Glutamatergic neuron (in vitro differentiated cells): ENCODE measurements at places on chromosomes 11 and 22. TPM values are rescaled to one million over a fixed set of nuclear protein-coding genes. Genes with fewer than 3 reads are reported as not detected.

TNNI2 gene
- not detected for total RNA-seq

DNA sequence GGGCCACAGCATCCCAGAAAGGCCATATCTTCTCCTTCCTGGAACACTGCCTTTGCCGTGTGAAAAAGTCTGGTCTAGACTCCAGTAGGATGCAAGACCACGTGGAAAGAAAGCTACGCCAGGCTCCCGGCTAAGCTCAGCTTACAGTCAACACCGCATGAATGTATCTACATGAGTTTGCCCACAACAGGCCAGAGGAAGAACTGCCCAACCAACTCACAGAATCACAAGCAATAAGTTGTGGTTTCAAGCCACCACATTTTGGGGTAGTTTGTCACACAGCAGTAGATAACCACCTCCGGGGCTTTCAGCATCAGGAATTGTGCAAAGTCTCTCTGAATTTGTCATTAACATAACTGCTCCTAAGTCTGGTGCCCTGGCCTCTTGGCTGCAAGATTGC is 27.3 kb downstream of the HSPA8 start:
- DNase-seq, result no peak

MS4A15 gene
- total RNA-seq, result not detected

- DNase-seq, result no peak
These were observed 105.5 kb upstream of the PARVA start for GRCh38 chr11:12271826-12272366.

GLYAT gene
- not detected for total RNA-seq

MMP27 gene
- not detected for total RNA-seq

TRIM51G gene
- total RNA-seq, result not detected

- no peak for DNase-seq
These were observed 20.7 kb downstream of the ZBTB16 start for GRCh38 chr11:114080219-114080618.

DNA sequence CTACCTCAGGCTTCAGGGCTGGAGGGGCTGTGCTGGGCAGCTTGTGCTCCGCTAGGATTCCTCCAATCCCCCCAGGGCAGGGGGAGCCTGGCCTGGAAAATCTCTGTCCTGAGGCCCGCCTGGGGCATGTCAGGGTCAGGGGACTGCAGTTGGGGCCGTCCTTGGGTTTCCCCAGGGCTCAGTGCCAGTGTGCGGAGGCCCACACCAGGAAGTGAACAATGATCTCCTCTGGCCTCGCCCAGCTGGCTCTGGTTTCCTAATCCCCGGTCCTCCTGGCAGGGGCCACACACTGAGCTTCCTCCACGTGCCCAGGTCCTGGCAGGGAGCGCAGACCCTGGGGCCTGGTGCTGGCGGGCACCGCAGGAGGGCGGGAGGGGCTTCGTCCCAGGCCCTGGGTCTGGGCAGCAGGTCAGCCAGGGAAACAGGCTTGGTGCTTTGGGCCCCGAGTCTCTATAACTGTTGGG is 1.4 kb upstream of the MUC2 start:
- no peak for DNase-seq

PNPLA5 gene
- total RNA-seq, result not detected

CCDC116 gene
- total RNA-seq, result 0.71 TPM

OR4A16 gene
- total RNA-seq, result not detected

GRCh38 chr22:49481659-49482399 is 345.8 kb downstream of the BRD1 start:
- no peak for DNase-seq

GRCh38 chr11:796565-797295 is 1.4 kb downstream of the SLC25A22 start:
- no peak for DNase-seq

DERL3 gene
- 1.2 TPM for total RNA-seq

C11orf21 gene
- total RNA-seq, result not detected

GRCh38 chr11:46894961-46895360 is 23.4 kb downstream of the LRP4 start:
- no peak for DNase-seq

GRCh38 chr11:20081336-20081735 is 78.9 kb downstream of the DBX1 start:
- no peak for DNase-seq

PARVA gene
- 15.0 TPM for total RNA-seq

IPO7 gene
- total RNA-seq, result 72.9 TPM

FERMT3 gene
- 2.0 TPM for total RNA-seq

GRCh38 chr22:36971341-36972125 is 47.7 kb downstream of the TST start:
- no peak for DNase-seq

ALDH3B1 gene
- total RNA-seq, result 0.22 TPM

- DNase-seq, result peak; percentile 80
These were observed 4.5 kb upstream of the NEFH start for GRCh38 chr22:29475550-29475949.

- DNase-seq, result no peak
These were observed 1.6 kb upstream of the CNGA4 start for GRCh38 chr11:6237266-6237665.

ESAM gene
- 0.54 TPM for total RNA-seq

LRRC4C gene
- total RNA-seq, result 0.64 TPM

DNA sequence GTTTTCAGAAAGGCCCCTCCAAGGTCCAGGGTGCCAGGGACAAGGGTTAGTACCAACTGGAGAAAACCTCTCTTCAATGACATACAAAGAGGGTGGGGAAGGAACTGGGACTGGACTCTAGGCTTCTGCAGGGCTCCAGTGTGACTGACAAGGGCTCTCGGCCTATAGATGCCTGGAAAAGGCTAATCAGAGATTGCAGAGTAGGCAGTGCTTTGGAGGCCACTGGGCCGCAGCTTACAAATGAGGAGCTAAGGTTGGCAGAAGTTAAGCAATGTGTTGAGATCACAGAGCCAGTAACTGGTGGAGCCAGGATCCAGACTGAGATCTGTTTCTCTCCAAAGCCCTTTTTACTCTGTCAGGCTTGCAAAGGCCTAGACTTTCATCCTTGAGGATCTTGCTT is 7.4 kb upstream of the DGKZ start:
- DNase-seq, result no peak

ANKRD42 gene
- total RNA-seq, result 2.2 TPM

GRCh38 chr11:93959663-93960062 is 61.5 kb upstream of the HEPHL1 start:
- DNase-seq, result no peak

- no peak for DNase-seq
These were observed 45.9 kb downstream of the MN1 start for GRCh38 chr22:27755521-27756211.

- DNase-seq, result no peak
These were observed 216.7 kb upstream of the SORL1-AS1 start for GRCh38 chr11:121669422-121669821.

SLC25A45 gene
- 0.25 TPM for total RNA-seq

GRCh38 chr11:87019613-87020271 is 18.0 kb upstream of the TMEM135 start:
- DNase-seq, result no peak

GRCh38 chr22:24926849-24927579 is 19.5 kb downstream of the LHFPL7 start:
- no peak for DNase-seq

GRCh38 chr22:41429232-41429950 is 17.2 kb downstream of the TOB2 start:
- no peak for DNase-seq

GRCh38 chr11:27353593-27354358 is 9.2 kb downstream of the CCDC34 start:
- DNase-seq, result no peak

KRTAP5-2 gene
- not detected for total RNA-seq
